Activated CD8-positive, alpha-beta memory T cell treated with anti-CD3 and anti-CD28 coated beads for 1 hour (primary cell): ENCODE measurements at places on chromosomes 6 and 20.

- DNase-seq = no peak
These were observed 24.1 kb downstream of the GSTA2 start for GRCh38 chr6:52739134-52739533.

DNA sequence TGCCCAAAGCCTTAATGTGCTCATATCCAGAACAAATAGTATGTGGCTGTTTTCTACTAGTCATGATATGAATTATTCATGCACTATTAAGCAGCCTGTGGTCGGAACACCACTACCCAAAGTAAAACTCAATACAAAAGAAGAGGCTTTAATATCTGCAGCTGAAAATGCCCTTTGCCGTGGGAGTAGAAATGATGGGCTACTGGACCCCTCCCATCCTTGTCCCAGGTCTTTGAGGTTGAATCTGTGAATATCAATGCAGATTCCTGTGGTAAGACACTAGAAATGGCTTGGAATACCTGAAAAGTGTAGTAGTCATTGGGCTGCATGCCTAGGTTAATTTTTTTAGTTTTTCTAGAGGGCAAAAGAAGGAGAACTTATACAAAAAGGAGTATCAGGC is 303.7 kb downstream of the TBC1D7 start:
- no peak for DNase-seq

GRCh38 chr6:132893772-132894490 is 79.6 kb downstream of the RPS12 start:
- no peak for DNase-seq

- no peak for DNase-seq
These were observed 685.5 kb upstream of the FLRT3 start for GRCh38 chr20:15022921-15023320.

- DNase-seq = no peak
These were observed 168.6 kb downstream of the GMPR start for GRCh38 chr6:16406966-16407365.

GRCh38 chr6:167719920-167720319 is 106.8 kb upstream of the AFDN start:
- DNase-seq = no peak

- no peak for DNase-seq
These were observed 109.7 kb downstream of the FIG4 start for GRCh38 chr6:109800771-109801170.

- DNase-seq = no peak
These were observed 80.6 kb upstream of the PAK5 start for GRCh38 chr20:9919271-9920014.

- DNase-seq = no peak
These were observed 9.6 kb upstream of the C6orf132 start for GRCh38 chr6:42152024-42152423.

DNA sequence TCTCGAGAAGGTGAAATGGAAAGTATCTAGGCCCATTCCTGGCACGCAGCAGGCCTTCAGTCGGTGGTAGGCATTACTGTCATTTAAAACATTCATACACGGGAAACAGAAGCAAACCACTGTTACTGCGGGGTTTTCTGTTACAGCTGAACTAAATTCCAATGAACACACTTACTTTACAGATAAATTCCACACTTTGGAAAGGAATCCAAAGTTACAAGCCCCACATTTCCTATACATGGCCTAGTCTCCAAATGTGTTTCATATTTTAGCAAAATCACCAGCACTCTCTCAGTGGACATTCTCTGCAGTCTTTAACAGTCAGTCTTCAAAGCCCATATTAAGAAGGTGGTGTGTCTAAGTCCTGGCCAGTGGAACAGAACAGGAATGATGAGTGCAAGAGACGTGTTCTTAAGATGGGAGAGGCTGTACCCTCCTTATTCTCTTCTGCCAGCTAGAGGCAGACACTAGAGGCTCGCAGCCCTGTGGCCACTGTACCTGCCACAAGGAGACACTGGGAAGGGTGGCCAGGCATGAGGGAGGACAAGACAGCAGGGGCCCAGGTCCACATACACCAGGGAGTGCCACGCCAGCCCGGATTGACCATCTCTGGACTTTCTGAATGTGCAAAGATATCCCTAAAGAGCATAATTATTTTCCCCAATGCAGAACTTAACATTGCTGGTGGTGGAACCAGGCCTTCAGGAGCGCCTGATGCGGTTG is 76.4 kb downstream of the CDC5L start:
- DNase-seq = no peak

DNA sequence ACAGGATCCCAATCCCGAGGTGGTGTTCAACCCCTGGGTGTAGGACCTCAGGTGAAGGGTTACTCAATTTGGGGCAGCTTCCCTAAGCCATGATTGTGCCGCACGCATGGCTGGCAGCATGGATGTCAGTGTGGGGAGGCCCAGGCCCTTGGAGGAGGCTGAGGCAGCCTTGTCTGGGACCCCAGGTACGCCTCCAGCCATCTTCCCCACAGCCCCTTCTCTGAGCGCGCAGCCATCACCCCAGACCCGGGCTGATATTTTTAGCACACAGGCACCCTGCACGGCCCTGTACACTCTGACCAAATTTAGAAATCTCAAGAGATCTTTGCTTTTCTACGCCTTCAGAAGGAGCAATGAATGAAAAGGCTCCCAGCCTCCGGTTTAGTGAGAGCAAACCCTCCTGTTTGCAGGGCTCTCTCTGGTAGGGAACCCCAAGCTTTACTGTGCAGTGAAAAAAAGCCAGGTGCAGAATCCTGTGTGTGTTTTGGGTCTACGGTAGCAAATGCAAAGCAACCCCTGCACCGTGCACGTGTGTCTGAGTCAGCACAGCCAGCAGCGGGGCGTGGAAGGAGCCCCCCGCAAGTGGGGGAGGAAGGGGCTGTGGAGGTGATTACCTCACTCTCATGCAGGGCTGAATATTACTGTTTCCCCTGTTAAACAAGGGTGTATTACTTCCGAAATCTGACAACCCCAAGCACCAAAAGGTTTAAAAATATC is 44.3 kb downstream of the CTCFL start:
- DNase-seq = no peak

- no peak for DNase-seq
These were observed 98.6 kb upstream of the RSPO3 start for GRCh38 chr6:127019828-127020227.

GRCh38 chr6:157791450-157791849 is 31.6 kb upstream of the SNX9 start:
- DNase-seq = no peak

GRCh38 chr6:89475634-89476033 is 42.7 kb downstream of the ANKRD6 start:
- no peak for DNase-seq

DNA sequence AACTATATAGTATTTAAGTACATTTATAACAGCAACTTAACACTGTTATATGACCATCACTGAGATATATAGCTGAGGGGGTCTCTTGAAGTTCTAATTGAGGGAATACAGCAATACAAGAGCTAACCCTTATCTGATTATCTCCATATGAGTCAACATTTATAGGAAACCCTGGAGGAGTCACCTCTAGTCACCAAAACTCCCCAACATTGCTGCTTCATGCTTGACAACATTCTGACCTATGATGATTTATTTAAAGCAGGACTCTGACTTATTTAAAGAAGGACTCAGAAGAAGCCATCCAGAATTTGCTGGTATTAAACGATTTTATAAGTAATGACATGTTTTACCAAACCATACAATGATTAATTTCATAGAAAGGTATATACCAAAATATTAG is 182.6 kb upstream of the NOX3 start:
- no peak for DNase-seq

DNA sequence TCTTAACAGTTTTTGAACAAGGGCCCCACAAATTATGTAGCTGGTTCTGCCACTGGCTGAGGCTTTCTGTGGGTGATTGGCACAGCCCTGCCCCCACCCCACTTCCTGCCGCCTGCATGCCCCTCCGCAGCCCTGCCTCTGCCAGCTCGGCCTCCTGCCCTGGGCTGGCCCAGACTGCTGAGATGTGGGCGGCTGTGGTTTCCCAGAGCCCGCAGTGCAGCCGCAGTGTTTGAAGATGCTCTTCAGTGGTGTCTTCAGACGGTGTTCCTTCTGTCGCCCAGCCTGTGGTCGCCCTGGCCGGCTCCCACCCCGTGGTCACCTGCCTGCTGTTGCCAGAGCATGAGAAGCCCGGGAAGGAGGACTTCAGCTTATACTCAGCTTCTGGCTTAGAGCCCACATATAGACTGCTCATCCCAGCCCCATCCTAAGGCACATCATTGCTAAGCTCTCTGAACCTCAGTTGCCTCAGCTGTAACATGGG is 154.3 kb downstream of the VEGFA start:
- DNase-seq = peak; percentile 24

- DNase-seq = peak; percentile 35
These were observed 100.1 kb upstream of the AGPAT4 start for GRCh38 chr6:161373905-161374451.

DNA sequence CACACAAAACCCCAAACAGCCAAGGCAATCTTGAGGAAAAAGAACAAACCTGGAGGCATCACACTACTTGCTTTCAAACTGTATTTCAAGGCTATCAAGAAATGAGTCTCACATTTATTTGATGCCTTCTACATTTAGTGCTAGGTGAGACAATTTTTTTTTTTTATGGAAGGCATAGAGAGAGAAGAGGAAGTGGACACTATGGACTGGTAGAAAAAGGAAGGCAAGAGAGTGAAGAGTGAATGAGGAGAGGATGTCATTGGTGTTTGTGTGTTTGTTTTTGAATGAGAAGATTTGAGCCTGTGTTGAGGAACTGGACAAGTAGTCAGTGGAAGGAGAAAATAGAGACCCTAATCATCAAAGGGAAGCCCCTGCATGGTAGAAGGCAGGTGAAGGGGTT is 182.0 kb upstream of the JAG1 start:
- DNase-seq = no peak
